ENCODE measurements at places on chromosomes 7 and 10.

DNA sequence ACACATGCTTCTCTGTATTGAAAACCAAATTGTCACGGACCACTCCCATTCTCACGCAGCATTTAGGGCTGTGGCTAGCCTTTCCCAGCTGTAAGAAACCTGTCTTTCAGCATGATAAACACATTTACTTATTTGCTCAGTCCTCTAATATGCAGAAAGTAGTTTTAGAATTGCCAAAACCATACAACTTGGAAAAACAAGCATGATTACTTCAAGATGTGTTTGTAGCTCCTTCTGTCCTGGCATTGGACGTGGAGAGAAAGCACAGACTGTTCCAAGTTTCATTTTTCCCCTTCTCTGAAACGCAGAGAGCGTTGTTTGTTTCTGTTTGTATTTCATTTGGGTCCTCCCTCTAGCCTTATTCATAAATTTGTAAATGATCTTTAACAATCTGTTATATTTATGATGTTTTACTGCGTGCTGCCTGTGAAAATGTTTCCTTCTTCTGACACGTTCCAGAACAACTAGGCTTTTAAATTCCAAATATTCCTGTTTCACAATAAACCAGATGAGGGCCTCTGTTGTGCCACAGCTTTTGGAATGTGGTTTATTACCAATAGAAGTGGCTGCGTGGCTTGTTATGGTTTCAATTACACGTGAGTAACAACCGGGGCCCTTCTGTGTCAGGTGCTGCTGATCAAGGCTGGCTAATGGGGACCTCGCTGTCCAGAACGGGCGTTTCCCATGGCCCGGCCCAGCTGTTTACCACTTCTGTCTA lies 26.1 kb downstream of the MNX1 start:
- no peak for DNase-seq

- DNase-seq: no peak
Measured at GRCh38 chr10:10044922-10045764, 972.5 kb upstream of the CELF2 start.

- no peak for DNase-seq
Measured at GRCh38 chr7:32145911-32146310, 75.7 kb upstream of the PDE1C start.

DNA sequence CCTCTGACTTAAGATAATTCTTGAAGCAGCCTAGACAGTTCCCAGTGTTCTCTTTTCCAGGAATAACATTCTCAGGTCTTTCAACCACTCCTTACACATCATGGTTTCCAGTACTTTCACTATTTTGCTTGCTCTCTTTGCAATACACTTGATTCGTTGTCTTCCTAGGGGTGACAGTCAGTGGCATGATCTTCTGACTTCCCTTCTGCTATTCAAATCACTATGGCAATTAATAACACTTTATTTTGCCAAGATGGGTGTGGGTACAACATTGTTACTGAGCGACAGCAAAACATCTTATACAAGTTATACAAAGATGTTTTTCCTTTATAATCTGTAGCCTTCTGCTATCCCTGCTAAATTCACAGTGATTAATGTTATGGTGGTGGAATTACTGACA lies 15.3 kb downstream of the ARL3 start:
- no peak for DNase-seq

DNA sequence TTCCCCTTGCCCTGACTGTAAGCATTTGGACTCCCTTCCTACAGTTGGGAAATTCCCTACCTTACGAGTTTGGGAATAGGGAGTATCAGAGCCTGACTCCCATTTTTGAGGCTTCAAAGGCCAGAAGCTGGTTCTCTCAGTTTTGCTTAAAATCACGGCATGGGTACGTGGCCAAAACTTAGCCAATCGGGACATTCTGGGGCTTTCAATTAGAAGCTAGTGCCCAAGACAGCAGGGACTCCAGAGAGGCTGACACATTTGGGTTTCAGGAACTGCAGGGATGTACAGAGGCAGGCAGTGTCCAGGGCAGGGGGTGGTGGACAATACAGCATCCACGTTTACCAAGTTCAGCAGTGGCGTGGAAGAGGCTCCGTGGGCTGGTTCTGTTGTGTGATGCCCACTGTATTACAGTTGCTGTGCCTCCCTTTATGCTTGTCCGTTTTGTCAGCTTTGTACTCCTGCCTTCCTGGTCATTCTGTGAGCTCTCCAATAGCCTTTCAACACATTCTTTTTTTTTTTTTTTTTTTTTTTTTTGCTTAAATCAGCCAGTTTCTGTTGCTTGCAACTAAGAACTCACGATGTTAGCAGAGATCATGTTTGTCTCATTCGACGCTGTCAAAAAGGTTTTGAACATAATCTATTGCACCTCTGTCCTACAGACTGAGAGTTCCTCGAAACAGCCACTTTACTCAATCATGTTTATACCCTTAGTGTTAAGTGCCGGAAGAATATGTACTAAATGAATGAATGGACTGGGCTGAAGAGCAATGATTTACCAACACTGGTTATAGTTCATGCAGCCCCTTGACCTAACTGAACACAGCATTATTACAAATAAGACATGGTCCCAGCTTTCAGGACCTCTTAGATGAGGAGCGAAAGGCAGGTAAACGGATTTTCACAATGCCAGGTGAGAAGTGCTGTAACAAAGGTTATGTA lies 1.1 kb downstream of the GGCT start:
- no peak for DNase-seq

DNA sequence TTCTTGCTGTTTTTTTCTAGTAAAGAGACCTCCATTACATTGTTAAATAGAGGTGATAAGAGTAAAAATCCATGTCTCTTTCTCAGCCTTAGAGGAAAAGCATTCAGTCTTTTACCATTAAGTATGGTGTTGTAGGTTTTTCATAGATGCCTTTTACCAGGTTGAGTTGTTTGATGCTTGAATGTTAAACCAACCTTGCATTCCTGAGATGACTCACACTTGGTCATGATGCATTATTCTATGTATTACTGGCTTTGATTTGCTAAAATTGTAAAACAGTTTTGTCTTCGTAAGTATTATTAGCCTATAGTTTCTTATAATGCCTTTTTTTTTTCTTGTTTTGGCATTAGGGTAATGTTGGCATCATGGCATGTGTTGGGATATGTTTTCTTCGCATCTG lies 90.0 kb downstream of the ANKRD61 start:
- DNase-seq: no peak

All from GM13977 (cell line).